ENCODE measurements at places on chromosomes 3 and 15.

DNA sequence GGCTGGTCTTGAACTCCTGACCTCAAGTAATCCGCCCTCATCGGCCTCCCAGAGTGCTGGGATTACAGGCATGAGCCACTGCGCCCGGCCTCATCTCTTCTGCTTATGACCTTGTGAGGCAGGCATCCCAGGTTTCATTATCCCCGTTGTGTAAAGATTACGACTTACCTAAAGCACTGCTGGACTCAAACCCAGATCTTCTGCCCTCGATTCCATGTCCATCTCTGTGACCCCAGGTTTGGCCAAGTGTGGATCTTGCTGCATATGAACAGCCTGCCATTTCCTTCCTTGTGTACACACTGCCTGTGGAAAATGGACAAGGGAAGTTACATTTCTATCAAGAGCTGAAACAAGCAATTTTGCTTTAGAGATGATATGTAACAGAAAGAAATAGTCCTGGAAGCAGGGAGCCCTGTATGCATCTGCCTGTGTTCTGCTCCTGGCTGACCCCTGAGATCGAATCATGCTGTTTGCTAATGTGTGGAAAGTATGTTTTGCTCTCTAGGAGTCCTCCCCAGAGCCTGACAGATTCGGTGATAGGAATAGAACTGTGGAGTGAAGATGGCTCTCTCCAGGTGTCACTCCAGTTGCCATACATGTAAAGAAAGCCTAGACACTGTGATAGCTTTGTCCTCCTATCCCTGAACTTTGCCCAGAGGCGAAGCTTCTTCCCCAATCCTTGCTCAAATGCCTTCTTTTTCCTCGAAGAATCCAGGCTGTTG, 11.8 kb upstream of the LIPC start:
- DNase-seq = no peak

DNA sequence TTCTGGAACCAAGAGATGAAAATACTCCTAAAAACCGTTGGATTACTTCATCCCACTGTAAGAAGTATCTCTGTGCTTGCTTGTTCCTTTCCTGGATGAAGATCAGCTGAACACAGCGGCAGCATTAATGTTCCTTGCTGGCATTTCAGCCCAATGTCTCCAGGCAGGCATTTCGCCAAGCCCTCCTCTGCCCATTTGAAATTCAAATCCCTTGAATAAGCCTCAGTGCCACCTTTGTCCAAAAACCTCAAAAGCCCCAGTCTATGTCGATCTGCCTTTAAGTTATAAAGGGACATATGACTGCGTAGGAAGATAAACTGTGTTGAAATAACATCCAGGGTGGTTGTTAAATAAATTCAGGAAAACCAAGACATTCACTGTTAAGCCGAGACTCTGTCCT, 156.8 kb upstream of the PDZRN3 start:
- DNase-seq = no peak

GRCh38 chr3:59320080-59320479, 270.3 kb upstream of the CFAP20DC start:
- DNase-seq = no peak

- no peak for DNase-seq
Observed at GRCh38 chr3:30760040-30760695, 134.3 kb downstream of the GADL1 start.

DNA sequence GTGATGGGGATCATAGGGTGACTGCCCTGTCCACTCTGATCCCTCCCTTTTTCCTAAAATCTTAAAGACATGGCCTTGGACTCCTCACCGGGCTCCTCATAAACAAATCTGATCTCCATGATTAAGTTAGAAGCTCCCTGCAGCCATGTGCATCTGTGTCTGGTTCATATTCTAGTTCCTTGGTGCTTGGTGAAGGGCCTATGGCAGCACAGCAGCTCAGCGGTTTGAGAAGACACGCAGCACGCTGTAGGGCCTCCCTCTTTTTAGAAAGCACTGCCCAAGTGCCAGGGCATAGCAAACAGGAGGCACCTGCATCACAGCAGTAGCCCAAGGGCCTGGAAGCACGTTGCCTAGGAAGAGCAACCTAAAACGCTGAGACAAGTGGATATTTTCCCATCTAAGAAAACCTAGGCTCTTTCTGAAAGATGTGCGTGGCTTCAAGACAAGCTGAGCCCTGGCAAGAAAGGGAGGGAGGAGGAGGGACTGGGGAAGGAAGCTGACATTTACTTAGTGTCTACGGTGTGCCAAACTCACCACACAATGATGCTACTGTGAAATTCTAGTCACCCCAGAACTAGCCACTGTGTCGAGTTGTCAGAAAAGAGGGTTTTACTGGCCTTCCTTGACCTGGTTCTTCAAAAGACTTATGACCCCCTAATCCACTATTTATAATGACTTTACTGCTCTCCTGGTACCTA, 14.9 kb upstream of the ULK3 start:
- no peak for DNase-seq

- no peak for DNase-seq
Observed at GRCh38 chr3:181692311-181693145, 19.2 kb upstream of the SOX2 start.

DNA sequence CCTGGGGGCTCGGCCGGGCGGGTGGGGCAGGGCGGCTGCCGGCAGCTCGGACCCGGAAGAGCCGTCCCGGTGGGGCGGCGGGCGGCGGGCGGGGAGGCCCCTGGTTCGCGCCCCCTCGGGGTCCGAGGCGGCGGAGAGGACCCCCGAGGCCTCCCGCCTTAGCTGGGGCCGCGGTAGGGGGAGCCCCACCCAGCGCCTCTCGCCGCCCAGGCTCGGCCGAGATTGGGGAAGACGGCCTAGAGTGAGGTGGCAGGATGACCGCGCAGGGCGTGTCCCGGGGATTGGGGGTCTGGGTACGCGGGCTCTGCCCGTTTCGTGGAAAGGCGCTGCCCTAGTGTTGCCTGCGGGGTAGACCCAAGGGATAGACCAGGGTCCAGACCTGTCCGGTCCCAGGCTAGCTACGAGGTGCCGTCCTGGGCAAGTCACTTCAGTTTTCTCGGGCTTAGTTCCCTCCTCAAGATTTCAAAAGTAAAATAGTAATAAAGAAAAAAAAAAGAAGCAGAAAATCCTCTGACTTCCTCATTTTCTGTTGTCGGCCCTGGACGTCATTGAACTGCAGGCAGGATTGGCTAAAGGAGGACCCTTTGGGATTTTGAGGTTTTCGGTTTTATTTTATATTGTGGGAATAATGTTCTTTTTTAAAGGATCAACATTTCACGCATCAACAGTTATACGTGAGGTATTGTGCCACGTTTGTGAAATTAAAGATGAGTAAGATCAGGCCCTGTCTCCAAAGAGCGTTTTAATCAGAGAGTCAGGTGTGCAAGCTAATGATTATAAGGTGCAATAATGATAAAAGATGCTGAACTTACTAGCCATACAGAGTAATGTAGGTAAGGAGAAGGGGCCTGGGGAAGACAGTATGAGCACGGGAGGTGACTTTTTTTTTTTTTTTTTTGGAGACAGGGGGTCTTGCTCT, 679 bp downstream of the IQGAP1 start:
- peak; percentile 56 for DNase-seq

- no peak for DNase-seq
Observed at GRCh38 chr3:52415800-52416199, 29.1 kb downstream of the SEMA3G start.

GRCh38 chr3:182909318-182910040, 70.9 kb downstream of the DCUN1D1 start:
- no peak for DNase-seq

DNA sequence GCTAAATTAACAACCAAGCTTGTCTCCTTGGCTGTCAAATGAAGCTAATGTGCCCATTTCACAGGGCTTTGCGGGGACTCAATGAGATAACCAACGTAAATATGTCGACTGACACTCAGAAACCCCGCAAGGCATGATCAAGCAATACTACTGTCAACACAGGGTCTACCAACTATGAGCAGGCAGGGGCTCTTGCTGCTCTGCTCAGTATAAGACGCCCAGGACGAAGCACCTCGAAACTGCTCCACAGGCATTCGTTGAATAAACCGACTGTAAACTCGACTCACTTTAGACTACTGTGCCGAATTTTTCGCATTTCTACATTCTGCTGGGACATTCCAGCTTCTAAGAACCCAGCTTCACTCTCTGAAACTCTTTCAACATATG, 55.0 kb downstream of the FEZF2 start:
- peak; percentile 18 for DNase-seq

DNA sequence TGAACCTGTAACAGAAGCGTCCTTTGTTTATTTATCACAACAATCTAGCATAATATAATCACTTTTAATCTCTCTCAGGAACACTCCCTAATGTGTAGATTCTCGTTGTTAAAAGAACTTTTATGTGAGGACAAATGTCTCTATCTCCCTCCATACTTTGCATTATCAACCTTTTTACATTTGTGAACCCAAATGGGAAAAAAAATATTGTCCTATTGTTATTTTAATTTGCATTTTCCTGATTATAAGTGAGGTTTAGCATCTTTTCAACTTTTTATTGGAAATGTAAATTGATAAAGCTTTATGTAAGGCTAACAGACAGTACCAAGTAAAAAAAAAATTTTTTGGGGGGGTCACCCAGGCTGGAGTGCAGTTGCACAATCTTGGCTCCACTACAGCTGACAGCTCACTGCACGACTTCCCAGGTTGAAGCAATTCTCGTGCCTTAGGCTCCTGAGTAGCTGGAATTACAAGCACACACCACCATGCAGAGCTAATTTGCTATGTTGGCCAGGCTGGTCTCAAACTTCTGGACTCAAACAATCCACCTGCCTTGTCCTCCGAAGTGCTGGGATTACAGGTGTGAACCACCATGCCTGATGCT, 33.0 kb upstream of the DENND4A start:
- DNase-seq = no peak

GRCh38 chr3:195466251-195466650, 23.4 kb upstream of the ACAP2 start:
- DNase-seq = no peak

GRCh38 chr3:38297537-38297936, 15.4 kb downstream of the SLC22A14 start:
- no peak for DNase-seq

DNA sequence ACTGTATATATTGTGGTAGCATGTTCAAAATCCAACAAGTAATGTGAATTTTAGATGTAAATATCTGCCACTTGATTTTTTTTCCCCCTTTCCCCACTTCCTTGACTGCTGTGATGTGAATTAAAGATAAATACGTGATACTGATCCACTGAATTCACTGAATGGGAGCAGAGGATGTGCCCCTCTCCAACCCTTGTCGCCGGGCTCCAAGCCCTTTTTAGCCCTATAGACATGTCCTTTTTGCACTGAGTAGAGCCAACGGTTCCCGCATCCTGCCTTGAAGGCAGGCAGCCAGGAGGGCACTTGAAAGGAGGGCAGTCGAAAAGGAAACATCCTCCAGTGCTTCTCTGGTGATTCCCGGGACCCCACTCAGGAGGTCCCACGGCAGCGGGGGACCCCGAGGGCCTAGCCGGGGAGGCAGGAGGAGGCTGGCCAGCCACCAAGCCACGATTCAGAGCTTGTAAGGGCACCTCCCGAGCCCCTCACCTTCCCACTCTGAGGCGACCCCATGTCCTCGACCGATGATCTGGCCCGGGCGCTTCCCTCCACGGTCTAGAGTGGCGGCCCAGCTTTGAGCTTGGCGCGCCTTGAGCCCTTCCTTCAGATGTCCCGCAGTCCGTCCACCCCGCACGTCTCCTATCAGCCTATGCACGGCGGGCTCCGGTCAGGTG, 901 bp upstream of the MANF start:
- DNase-seq = no peak

DNA sequence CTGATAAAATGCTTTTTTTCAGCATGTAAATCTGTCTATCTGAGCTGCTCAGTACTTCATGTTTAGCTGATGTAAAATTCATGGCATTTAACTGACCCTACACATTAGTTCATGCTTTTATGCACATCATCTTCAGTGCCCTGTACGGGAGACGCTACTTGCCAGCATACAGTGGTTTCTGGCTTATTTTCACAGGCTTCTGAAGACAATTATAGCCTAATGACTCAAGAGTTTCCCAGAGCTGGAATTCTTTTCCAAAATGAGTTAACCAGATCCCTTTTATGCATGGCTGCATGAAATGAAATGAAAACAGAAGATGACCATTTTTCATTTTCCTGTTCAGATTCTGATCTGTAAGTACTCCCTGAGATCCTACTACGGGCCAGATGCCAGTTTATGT, 1061.5 kb downstream of the ROBO2 start:
- no peak for DNase-seq

DNA sequence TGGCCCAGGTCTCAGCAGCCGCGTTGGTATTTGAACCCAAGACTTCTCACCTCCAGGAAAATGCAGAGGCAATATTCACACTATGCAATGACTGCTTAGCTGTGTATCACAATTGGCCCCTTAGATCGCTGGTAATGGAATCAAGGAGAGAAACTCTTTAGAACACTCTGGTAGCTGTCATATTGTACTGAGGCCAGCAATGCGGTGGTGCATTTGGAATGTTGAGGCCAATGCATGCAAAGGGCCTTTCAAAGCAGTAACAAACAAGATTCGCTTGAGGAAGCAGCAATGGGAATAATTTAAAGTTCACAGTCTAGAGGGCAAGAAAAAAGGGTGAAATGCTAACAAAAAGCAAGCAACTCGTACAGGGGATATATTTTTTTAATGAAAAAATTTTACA, 764.1 kb downstream of the GRM7 start:
- DNase-seq = no peak

GRCh38 chr15:29456964-29457363, 187.3 kb upstream of the NSMCE3 start:
- DNase-seq = no peak

- no peak for DNase-seq
Observed at GRCh38 chr3:160454995-160455394, 5.4 kb upstream of the TRIM59 start.

DNA sequence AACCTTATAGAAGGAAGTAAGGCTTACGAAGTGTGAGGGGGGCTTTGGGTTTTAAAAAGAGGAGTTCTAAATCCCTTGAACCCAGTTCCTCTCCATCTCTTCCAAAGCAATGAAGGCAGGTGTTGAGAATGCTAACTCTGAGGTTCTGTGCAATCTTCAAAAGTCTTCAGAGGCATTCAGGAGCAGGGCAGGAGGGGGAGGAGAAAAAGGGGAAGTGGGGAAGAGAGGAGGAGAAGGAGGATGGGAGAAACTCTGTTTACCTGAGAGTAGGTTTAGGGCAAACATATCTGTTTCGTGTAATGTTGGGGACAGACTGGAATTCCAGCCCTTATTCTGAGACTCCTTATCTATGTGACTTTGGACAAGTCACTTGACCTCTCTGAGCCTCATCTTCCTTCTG, 36.9 kb downstream of the FAM3D start:
- DNase-seq = no peak

- DNase-seq = no peak
Observed at GRCh38 chr15:95449230-95449628, 881.3 kb upstream of the NR2F2 start.

GRCh38 chr3:79973482-79973881, 205.7 kb upstream of the ROBO1 start:
- DNase-seq = no peak

GRCh38 chr3:180828723-180829408, 83.6 kb upstream of the FXR1 start:
- no peak for DNase-seq

GRCh38 chr15:65303687-65304380, 643 bp upstream of the RNU5B-1 start:
- no peak for DNase-seq

DNA sequence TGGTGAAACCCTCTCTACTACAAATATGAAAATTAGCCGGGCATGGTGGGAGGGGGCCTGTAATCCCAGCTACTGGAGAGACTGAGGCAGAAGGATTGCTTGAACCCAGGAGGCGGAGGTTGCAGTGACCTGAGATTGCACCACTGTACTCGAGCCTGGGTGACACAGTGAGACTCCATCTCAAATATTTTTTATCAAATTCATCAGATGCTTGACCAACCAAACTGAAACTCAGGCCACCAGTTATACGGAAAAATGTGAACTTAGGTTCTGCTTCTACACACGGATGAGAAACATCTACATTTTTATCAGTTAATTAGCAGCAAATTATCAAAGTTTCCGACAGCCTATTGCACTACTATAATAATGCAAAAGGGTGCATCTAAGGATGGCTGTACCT, 4.8 kb downstream of the ARF4 start:
- no peak for DNase-seq

Measured in WTC11 (cell line).